ENCODE measurements at places on chromosomes 1 and 21. TPM values are rescaled to one million over a fixed set of nuclear protein-coding genes. Genes with fewer than 3 reads are reported as not detected.

EVI5 gene
- 68.0 TPM for total RNA-seq

ETV3L gene
- not detected for total RNA-seq

DNA sequence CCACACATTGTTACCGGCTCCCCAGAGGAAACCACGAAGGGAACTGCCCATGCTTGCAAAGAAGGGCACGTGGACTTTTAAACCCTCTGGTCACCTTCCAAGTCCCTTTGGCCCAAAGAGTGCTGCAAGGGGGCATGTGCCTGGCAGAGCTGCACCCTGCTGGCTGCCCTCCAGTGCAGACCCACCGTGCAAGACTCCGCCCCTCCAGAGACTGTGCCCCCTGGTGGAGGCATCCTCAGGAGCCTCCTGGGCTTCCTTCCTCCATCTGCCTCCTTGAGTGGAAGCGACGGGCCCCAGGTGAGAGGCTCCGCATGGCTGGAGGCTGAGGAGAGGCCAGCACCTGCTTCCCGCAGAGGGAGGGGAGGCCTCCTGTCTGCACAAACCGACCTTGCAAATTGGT is 100.6 kb downstream of the CRYAA start:
- DNase-seq: peak; percentile 47

- DNase-seq: no peak
Measured at GRCh38 chr1:36805979-36806640, 228.2 kb downstream of the GRIK3 start.

DNA sequence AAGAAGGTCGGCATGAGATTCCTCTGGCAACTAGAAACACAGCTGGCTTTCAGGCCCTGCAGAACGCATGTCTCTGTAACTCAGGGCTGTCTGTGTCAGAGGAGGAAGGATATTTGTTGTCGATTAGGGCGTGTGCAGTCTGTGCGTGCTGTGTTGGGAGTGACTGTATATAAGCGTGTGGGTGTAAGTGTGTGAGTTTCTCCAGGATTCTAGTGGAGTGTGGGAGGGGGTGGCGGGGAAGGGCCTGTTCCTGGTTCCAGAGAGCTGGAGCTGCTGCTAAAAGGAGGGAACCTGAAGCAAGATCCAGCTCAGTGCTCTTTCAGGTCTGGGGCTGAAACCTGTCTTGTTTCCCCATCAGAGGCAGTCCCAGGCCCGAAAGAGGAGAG is 74.3 kb downstream of the SLC16A1 start:
- no peak for DNase-seq

DNA sequence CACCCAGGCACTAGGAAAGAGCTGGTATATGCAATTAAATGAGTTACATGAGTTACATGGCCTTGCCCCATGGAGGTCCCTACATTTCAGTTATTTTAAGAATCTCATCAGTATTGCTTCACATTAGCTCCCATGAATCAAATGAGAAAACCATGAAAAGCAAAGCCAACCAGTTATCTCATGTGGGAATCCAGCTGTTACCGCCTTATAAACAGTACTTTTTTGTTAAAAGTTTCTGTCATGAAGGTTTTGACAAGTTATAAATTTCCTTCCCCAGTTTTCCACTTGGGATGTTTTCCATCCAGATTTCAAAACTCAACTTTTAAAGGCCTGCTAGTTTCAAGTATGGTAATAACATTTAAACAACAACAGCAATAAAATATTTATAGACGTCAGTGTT is 544.8 kb downstream of the NUF2 start:
- no peak for DNase-seq

- no peak for DNase-seq
Measured at GRCh38 chr1:157682710-157683437, 17.7 kb downstream of the FCRL3 start.

DNA sequence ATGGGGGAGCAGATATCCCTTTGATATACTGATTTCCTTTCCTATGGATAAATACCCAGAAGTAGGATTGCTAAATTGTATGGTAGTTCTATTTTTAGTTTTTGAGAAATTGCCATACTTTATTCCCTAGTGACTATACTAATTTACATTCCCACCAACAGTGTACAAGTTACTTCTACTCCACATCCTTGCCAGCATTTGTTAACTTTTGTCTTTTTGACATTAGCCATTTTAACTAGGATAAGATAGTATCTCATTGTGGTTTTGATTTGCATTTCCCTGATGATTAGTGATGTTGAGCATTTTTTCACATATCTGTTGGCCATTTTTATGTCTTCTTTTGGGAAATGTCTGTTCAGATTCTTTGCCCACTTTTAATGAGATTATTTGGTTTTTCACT is 620.6 kb upstream of the CAMK1G start:
- DNase-seq: no peak

DNA sequence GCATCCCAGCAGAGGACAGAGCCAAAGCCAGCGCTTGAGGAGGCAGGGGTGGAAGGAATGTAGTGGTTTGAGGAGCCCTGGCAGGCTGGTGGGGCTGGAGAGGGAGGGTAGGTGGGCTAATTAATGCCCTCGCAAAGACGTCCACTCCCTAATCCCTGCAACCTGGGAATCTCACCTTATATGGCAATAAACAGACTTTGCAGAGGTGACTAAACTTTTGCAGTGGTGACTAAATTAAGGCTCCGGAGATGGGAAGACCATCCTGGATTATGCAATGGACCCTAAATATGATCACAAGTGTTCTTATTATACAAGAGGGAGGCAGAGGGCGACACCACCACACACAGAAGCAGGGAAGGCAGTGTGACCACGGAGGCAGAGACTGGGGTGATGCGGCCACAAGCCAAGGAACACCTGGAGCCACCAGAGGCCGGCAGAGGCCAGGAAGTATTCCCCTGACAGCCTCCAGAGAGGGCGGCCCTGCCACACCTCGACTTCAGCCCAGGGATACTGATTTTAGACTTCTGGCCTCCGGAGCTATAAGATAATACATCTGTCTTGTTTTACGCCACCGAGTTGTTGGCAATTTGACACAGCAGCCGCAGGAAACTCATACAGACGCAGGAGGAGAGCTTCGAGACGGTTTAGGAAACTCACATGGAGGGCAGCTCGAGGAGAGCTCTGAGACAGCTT is 23.1 kb upstream of the NPPB start:
- no peak for DNase-seq

DNA sequence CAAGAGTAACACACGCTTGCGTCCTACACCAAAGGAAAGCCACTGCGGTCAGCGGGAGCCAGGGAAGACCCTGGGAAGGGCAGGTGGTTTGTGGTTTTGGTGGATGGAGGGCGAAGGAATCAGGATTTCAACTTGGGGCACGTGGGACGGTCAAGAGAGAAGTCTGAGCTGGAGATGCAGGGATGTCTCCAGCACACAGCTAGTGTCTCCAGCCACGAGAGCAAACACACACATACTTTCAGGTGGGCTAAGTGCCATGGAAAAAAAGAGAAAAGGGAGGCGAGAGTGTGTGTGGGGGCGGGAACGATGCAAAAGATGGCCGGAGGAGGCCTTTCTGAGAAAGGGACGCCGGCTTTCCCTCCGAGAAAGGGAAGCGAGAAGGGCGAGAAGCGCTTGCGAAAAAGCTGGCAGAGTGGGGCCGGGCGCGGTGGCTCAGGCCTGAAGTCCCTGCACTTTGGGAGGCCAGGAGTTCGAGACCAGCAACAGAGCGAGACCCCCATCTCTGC is 1.4 kb upstream of the SRRM1 start:
- DNase-seq: peak; percentile 61

Measured in activated naive CD4-positive, alpha-beta T cell treated with anti-CD3 and anti-CD28 coated beads, Interleukin-2, amount 50 U/mL, for 72 hours (primary cell).